ENCODE measurements at places on chromosomes 3 and 15.

DNA sequence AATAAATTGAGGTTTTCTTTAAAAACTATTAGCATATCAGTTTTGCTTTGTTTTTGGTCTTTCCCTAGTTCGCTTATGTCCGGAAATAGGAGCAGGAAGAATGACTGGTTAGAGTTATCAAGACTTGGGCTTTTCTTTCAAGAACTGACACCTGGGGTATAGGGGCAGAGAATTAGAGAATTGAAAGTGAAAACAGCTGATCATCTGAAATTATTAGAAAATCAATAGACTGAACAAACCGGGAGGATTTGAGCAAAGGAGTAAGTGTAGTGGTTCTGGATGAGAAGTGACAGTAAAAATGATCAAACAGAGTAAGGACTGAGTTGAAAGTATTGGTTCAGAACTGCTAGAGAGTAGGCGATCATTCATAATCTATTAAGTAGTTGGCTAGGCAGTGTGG is 6.0 kb downstream of the MINDY2 start:
- DNase-seq = no peak

- no peak for DNase-seq
Measured at GRCh38 chr3:10518506-10519150, 13.2 kb upstream of the ATP2B2 start.

DNA sequence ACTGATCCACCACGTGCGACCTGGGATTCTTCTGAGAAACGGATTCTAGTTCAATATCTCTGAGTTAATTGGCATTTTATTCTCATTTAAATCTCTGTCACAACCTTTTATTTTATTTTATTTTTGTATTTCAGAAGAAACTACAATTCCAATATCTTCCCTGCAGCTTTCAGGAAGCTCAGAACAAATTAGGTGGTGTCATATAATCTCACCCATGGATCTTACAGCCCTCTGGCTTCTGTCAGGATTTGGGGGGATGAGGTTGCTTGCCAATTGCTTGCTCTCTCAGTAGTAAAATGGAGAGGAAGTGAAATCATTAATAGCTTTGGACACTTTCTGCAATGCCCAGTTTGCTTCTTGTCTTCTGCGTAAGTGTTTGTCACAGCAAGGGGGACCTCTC is 205.4 kb downstream of the TLE3 start:
- no peak for DNase-seq

- no peak for DNase-seq
Measured at GRCh38 chr3:61733876-61734275, 172.5 kb downstream of the PTPRG start.

DNA sequence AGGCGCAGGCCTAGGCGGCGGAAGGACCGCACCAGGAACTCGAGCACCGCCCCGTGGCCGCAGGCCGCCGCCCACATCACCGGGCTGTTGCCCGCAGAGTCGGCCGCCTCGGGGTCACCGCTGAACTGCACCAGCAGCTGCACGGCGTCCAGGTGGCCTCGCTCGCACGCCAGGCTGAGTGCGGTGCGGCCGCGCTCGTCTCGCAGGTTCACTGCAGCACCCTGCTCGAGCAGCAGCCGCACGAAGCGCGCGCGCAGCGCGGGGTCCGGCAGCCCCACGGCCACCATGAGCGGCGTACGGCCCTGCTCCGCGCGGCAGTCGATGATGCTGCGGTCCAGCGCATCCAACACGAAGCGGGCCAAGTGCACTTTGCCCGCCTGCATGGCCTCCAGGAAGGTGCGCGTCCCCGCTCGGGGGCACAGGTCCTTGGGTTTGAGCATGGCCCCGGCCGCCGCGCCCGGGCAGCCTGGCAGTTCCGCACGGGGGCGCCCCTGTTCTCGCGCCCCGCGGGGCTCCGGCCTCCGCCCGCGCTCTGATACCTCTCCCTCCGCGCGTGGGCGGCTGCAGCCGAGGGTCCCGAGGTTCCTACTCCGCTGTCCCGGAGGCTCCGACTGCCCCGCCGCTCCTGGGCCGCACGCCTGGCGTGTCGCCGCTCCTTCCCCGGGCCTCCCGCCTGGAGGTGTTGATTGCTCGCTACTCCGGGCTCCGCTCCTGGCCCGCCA is 556 bp downstream of the ANKRD63 start:
- DNase-seq = no peak

- DNase-seq = no peak
Measured at GRCh38 chr3:136630915-136631314, 121.3 kb downstream of the STAG1 start.

DNA sequence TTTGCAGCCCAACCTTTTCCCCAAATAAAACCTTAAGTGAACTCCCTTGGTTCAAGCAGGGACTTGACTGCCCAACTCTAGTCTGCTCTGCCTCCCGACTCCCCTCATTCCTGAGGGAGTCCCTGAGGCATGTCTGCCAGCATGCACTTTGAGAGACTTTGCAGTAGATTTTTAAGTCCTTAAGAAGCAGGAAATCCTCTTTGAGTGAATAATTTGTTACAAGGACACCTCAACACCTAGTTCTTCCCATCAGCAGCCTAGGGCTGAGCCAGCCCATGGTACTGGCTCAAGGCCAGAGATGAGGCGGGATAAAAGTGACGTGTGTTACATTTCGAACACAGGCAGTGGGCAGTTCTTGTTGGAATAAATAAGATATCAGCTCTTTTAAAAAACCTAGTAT is 204.3 kb upstream of the SLC2A2 start:
- DNase-seq = peak; percentile 11

GRCh38 chr15:99282586-99282985 is 31.3 kb downstream of the LRRC28 start:
- no peak for DNase-seq

GRCh38 chr15:31024330-31024729 is 32.9 kb upstream of the MTMR10 start:
- DNase-seq = no peak
